ENCODE measurements at places on chromosomes 7 and 10. TPM values are rescaled to one million over a fixed set of nuclear protein-coding genes. Genes with fewer than 3 reads are reported as not detected.

The PRSS37 gene
- total RNA-seq: not detected

GRCh38 chr10:100186253-100187212 lies 704 bp upstream of the ERLIN1 start:
- peak overlapping the region; percentile 97 for H3K4me3 ChIP-seq
- H3K27me3 ChIP-seq: no peaks in the 10 kb centered on the region
- H3K36me3 ChIP-seq: peaks cover 6% of the 10 kb centered on the region
- DNase-seq: peak; percentile 51

DNA sequence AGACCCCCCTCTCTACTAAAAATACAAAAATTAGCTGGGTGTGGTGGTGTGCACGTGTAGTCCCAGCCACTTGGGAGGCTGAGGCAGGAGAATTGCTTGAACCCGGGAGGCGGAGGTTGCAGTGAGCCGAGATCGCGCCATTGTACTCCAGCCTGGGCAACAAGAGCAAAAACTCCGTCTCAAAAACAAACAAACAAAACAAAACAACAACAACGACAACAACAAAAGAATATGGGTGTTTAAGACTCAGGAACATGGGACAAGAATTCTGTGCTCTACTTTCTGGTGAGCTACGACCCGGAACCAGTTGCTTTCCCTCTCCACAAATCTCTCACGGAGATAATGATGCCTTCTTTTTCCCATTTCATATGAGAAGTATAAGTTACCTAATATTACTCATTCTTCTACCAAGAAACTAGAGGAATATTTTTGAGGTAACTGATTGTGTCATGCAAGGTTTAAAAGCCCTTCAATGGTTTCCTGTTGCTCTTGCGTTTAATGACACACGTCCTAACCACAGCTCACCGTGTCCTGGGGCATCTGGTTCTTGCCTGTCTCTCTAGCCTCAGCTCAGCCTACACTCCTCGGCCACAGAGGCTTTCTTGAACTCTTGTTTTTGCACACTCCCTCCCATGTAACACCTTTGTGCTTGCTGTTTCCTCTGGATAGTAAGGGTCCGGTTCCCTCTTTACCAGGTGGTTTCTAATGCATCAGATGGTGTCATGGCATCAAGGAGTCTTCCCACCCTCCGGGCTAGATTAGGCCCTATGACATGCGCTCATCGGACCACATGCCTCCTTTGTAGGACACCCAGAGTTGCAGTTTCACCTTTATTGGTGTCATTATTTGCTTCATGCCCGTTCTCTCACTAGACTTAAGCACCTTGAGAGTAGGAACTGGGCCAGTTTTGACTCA lies 67.5 kb downstream of the PFKFB3 start:
- H3K27ac ChIP-seq: no peak overlapping the region
- no peaks in the 10 kb centered on the region for H3K36me3 ChIP-seq
- H3K4me1 ChIP-seq: no peaks in the 10 kb centered on the region
- H3K4me3 ChIP-seq: no peak overlapping the region
- no peaks in the 10 kb centered on the region for H3K27me3 ChIP-seq

DNA sequence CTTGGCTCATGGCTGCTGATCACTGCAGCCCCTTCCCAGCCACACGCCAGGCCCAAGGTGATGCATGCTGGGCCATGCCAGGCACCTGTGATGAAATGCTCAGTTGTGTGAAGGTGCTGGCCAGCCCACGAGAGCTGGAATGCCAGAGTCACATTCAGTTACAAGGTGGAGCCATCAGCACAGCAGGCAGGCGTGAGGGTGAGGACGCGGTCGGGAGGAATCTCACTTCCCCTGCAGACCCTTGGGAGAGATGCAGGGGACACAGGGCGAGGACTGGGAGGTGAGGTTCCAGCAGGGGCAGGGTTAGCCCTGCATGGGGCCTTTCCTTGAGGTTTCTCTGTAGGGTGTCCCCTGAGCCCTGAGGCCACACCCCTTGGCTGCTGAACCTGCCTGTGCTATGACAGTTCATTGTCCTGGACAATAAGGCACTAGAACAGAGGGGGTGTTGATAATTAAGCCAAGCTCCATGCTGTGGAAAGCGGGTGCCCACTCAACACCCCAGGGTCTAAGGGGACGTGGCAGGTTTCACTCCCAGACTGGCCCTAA lies 82.4 kb downstream of the ADARB2 start:
- H3K36me3 ChIP-seq: no peaks in the 10 kb centered on the region
- H3K27me3 ChIP-seq: no peaks in the 10 kb centered on the region
- DNase-seq: no peak

GRCh38 chr7:15567036-15567435 lies 5.2 kb upstream of the AGMO start:
- no peaks in the 10 kb centered on the region for H3K27me3 ChIP-seq
- H3K36me3 ChIP-seq: no peaks in the 10 kb centered on the region
- no peak overlapping the region for H3K27ac ChIP-seq
- H3K4me3 ChIP-seq: no peak overlapping the region

The FFAR4 gene
- not detected for total RNA-seq

DNA sequence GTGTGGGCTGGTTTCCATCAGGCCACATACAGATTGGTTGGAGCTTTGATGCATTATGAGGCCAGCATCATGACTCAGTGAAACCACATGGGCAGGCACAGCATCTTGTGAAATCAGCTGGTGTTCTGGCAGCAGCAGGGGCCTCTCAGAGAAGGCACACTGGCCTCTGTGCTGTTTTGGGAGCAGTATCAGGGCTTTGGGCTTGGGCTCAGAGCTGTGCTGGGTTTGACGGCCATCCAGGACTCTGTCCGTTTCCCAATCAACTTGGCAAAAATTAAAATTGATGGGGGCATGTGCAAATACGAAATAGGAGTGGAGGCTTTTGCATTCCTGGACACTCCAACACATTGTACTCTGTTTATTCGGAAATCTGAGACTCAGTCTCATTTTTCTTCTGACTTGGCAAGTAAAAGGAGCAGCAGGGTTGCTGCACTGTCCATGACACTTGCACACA lies 190.9 kb downstream of the BMPER start:
- no peaks in the 10 kb centered on the region for H3K27me3 ChIP-seq
- peaks cover 7% of the 10 kb centered on the region for H3K4me1 ChIP-seq
- H3K4me3 ChIP-seq: no peak overlapping the region
- DNase-seq: peak; percentile 92
- H3K36me3 ChIP-seq: no peaks in the 10 kb centered on the region

Measured in fibroblast of lung (primary cell).